ENCODE measurements at places on chromosomes 16 and 17. TPM values are rescaled to one million over a fixed set of nuclear protein-coding genes. Genes with fewer than 3 reads are reported as not detected.

Gene NTHL1
- 34.4 TPM for total RNA-seq

Gene PLEKHH3
- total RNA-seq: 0.85 TPM

Gene DOC2B
- not detected for total RNA-seq

Gene LGALS9C
- 0.74 TPM for total RNA-seq

Gene TAOK1
- total RNA-seq: 46.5 TPM

Gene GLIS2
- total RNA-seq: 0.12 TPM

Gene KRT40
- total RNA-seq: not detected

Gene CUEDC1
- not detected for total RNA-seq

Gene PYY
- total RNA-seq: not detected

Gene TP53TG3B
- not detected for total RNA-seq

Gene NECAB2
- not detected for total RNA-seq

Gene USP36
- total RNA-seq: 92.9 TPM

Gene TPPP3
- total RNA-seq: not detected

Gene CD7
- total RNA-seq: 292 TPM

Gene SLX1B
- total RNA-seq: 100 TPM

Gene MIS12
- 33.1 TPM for total RNA-seq

Gene MYH2
- not detected for total RNA-seq

Gene WFDC1
- total RNA-seq: not detected

Gene ZNF287
- 6.1 TPM for total RNA-seq

Gene GDPD3
- total RNA-seq: 11.8 TPM

Gene NLRC3
- total RNA-seq: 98.7 TPM

Gene OR1D2
- not detected for total RNA-seq

Gene MMP28
- not detected for total RNA-seq

Gene ATP6V0C
- 103 TPM for total RNA-seq

Gene CDH13
- not detected for total RNA-seq

Gene CTF1
- total RNA-seq: 0.22 TPM

Gene CD300E
- not detected for total RNA-seq

Gene SHCBP1
- total RNA-seq: 51.6 TPM

Gene PIRT
- total RNA-seq: not detected

Gene MRM3
- 19.6 TPM for total RNA-seq

Gene CARD14
- not detected for total RNA-seq

Gene IGSF6
- 0.15 TPM for total RNA-seq

Gene C17orf107
- 0.77 TPM for total RNA-seq
